ENCODE measurements at places on chromosomes 4 and X.

GRCh38 chr4:146255874-146256273 lies 41.5 kb downstream of the REELD1 start:
- DNase-seq: no peak

DNA sequence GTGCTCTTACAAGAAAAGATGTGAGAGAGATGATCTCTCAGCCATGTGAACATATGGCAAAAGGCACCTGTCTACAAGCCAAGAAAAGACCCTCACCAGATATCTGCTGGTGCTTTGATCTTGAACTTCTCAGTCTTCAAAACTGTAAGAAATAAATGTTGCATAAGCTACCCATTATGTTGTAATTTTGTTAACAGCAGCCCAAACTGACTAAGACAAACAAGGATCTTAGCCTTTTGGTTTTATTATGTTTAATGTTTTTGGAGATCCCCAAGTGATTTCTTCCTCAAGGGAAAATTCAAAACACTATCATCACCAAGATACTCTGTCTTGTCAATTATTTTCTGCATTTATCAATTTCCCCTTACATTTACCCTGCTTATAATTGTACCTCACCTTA lies 21.8 kb upstream of the CCNI start:
- no peak for DNase-seq

DNA sequence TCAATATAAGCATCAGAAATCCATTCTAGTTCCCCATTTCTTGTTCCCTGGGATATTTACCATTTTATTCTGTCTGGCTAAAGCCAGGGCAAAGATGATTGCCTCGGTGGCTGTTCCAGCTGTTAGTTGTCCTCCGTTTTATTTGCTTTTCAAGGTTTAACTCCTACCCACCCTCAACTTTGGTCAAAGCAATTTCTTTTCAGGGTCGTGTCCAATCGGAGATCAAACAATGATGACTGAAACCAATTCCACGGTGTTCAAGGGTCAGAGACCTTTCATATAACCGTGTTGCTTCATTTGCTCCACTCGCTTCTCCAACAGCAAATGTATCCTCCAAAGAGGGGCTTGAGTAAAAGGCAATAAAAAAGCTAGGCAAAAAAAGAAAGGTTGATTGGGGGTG lies 193.5 kb upstream of the FTHL17 start:
- no peak for DNase-seq

GRCh38 chrX:122777766-122778165 lies 406.3 kb upstream of the GRIA3 start:
- DNase-seq: no peak

- DNase-seq: no peak
Measured at GRCh38 chr4:24965627-24966026, 52.8 kb upstream of the CCDC149 start.

- no peak for DNase-seq
Measured at GRCh38 chr4:185204238-185204910, 574 bp upstream of the CFAP97 start.

GRCh38 chr4:16124232-16124631 lies 40.4 kb upstream of the PROM1 start:
- DNase-seq: no peak

GRCh38 chrX:22012051-22012450 lies 20.1 kb upstream of the PHEX start:
- DNase-seq: no peak

GRCh38 chr4:183030309-183030708 lies 68.7 kb upstream of the WWC2 start:
- no peak for DNase-seq

DNA sequence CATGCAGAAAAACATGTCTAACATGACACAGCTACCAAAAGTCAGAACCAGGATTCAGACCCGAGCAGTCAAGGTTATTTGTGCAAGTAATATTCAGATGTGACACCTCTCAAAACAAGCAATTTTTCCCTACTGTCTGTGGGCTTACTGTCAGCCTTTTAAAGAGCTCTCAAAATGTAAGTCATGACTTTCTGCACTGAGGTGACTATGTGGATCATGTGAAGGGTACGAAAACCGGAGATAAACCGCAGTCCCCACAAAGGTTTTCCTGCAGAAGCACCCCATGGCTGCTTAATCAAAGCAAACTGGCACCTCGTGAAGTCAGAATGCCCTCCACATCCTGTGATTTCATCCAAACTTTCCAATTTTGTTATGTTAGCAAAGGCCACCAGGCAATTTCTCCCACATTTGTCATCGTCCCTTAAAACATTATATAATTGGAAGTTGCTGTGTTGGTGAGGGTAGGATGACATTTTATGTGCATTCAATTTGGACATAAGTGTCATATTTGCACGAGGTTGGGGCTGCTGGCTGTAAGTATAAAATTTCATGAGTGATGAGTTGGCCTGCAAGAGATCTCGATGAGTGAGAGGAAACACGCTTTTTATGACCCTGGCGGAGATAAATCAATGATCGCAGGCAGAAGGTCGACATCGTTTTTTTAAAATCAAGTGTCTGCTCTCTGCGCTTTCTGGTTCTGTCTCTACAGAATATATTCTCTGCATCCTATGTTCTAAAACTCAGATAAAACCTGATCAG lies 161.2 kb downstream of the STK32B start:
- no peak for DNase-seq

DNA sequence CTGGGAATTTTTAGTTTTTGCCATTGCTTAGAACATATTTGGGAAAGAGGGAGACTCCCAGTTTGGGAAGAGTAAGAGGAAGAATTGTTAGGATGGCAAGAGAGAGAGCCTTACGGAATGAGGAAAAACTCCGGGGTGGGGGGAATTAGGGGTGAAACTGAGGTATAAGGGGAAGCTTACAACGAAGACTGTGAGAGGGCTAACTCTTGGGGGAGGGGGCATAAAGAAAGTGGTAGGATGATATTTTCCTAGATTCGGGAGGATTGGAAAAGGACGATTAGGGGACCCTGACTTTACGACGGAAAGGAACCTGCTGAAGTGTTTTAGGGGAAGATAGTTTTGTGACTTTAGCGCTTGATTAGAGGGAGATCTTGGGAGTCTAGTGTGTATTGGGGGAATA lies 86.2 kb upstream of the HPRT1 start:
- DNase-seq: no peak

DNA sequence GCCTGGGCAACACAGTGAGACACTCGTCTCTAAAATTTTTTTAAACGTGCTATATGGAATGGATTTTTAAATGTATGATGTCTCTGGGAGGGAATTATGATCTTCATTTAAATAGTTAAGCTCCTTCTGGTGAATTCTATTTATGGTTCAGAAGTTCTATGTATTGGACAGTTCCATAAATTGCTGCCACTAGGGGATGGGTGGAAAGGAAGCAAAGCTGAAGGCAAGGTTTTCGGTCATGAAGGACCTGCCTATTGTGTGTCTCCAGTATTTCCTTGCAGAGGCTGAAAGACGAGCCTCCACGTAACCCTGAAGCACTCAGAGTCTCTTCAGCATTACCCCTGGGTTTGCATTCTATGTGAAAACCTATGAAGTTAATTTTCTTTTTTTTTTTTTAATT lies 451.5 kb upstream of the FAT1 start:
- no peak for DNase-seq
